ENCODE measurements at places on chromosomes 2 and 18. TPM values are rescaled to one million over a fixed set of nuclear protein-coding genes. Genes with fewer than 3 reads are reported as not detected.

The ACMSD gene
- not detected for total RNA-seq

- DNase-seq, result no peak
Observed at GRCh38 chr2:215887303-215887702, 126.0 kb downstream of the MREG start.

GRCh38 chr2:75071766-75072165 lies 113.3 kb downstream of the POLE4 start:
- no peak for DNase-seq

- DNase-seq, result no peak
Observed at GRCh38 chr2:119860924-119861323, 101.2 kb downstream of the PTPN4 start.

The TUBA4B gene
- not detected for total RNA-seq

DNA sequence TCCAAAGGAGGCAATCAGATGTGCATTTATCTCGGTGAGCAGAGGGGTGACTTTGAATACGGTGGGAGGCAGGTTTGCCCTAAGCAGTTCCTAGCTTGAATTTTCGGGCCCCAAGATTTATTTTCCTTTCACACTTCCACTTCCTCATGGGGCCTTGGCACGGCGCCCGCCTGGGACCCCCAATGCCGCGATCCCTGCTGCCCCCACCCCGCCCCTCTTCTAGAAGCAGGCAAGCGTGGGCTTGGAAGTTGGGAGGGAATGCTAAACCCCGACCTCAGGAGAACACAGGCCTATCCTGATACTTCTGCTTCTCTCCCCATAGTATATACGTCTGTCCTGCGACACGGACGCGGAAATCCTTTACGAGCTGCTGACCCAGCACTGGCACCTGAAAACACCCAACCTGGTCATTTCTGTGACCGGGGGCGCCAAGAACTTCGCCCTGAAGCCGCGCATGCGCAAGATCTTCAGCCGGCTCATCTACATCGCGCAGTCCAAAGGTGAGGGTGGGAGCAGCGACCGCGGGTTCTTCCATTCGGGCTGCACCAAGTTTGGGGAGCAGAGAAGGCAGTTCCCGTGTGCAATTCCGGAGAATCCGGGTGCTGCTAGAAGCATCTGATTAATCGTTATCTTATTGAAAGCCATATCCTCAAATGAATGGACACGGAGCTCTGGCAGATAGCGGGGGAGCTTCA lies 21.6 kb downstream of the TRPM8 start:
- no peak for DNase-seq

GRCh38 chr2:20227894-20228505 lies 3.1 kb upstream of the SDC1 start:
- DNase-seq, result no peak

GRCh38 chr2:233445152-233445830 lies 91.0 kb downstream of the DGKD start:
- no peak for DNase-seq

- DNase-seq, result no peak
Observed at GRCh38 chr2:182977463-182977862, 60.8 kb downstream of the NCKAP1 start.

- no peak for DNase-seq
Observed at GRCh38 chr2:88537640-88538039, 85.1 kb upstream of the FOXI3 start.

- DNase-seq, result no peak
Observed at GRCh38 chr2:156309167-156309566, 23.4 kb downstream of the NR4A2 start.

- DNase-seq, result no peak
Observed at GRCh38 chr2:179677746-179678505, 183.5 kb downstream of the ZNF385B start.

The CARF gene
- 5.0 TPM for total RNA-seq

DNA sequence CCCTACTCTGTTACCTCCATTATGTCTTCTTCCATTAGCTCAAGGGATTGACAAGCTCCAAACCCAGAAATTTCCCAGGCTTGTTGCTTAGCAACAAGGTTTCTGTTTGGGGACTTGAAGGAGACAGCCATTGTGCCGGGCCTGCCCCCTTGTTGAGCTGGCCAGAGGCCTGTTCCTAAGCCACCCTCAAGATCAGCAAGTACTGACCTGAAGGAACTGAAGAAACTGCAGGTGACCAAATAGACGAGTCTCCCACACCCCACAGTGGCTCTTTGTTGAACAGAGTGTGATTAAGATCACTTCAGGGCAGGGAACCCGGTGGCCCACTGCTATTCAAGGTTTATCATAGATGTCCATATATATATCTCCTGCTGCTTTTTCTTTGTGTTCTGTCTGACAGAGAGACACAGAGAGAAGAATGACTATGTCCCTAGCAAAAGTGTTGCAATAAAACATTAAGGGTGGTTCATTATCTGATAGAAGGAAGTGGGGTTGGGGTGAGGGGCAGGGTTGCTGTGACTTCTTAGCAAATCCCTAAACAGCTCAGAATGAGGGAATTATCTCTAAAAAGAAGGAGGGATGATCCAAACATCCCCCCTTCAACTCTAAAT lies 69.2 kb downstream of the RNF144A start:
- no peak for DNase-seq

The CHRND gene
- not detected for total RNA-seq

- DNase-seq, result no peak
Observed at GRCh38 chr2:12948231-12948960, 231.7 kb downstream of the TRIB2 start.

DNA sequence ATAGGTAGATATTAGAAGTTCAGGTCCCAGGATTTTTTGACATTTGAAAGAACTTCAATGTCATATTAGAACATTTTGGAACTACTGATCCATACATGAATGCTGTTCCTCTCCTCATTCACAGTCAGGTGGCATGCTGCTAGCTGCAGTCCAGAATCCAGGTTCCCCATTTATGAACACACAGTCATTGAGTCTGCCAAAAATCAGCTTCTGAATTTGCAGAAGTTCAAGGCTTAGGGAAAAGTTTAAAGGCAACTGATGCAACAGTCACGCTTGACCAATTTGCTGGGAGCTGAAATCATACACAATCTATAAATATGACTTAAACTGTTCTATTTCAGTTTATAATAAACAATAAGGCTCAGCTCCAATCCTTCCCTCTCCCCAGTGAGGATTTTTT lies 17.3 kb upstream of the TTR start:
- DNase-seq, result no peak

The PDE11A gene
- not detected for total RNA-seq

- DNase-seq, result no peak
Observed at GRCh38 chr2:198116756-198117155, 312.4 kb downstream of the PLCL1 start.
